ENCODE measurements at places on chromosomes 11 and 22.
A peak's percentile ranks its signal among the peaks of the same experiment; 100 is the strongest.

DNA sequence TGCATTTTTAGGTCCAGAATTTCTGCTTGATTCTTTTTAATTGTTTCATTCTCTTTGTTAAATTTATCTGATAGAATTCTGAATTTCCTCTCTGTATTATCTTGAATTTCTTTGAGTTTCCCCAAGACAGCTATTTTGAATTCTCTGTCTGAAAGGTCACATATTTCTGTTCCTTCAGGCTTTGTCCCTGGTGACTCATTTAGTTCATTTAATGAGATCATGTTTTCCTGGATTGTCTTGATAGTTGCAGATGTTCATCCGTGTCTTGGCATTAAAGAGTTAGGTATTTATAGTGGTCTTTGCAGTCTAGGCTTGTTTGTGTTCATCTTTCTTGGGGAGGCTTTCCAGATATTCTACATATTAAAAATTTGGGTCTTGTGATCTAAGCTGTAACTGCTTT, 694.8 kb upstream of the CCDC179 start:
- DNase-seq = no peak

- DNase-seq = no peak
Measured at GRCh38 chr11:75434051-75434450, 1.0 kb upstream of the KLHL35 start.

- DNase-seq = peak; percentile 96
Measured at GRCh38 chr22:41574847-41575381, 14.1 kb downstream of the CSDC2 start.

GRCh38 chr11:34840736-34841386, 75.3 kb downstream of the APIP start:
- DNase-seq = no peak

DNA sequence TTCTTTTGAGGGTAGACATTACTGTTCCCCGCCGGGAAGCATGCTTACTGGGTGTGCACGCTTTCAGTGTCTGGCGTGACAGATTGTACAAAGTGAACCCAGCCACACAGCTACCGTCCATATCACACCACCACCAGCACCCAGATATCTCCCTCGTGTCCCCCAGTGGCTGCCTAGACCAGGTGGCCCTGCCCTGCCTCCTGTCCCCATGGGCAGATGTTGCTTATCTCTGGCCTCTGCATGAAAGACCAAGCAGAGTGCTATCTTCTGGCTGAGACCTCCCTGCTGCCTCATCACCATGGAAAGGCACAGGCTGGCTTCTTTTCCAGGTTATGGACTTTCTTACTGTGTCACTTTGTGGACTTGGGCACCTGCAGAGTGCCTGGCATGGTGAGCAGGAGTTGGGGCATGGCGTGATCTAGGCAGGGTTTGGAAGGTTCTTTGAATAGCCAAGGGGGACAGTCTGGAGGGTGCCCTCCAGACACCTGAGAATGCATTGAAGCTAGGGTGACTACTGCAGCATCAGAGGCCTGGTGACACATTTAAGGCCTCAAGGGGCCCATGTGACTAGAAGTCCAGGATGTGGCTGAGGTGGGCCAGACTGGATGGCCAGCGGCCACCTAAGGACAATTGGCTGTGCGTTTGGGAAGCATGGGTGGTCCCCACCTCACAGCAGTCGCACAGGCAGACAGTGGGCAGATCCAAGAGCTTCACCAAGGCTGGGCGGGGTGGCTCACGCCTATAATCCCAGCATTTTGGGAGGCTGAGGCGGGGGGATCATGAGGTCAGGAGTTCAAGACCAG, 4.7 kb downstream of the TANGO2 start:
- DNase-seq = peak; percentile 55

DNA sequence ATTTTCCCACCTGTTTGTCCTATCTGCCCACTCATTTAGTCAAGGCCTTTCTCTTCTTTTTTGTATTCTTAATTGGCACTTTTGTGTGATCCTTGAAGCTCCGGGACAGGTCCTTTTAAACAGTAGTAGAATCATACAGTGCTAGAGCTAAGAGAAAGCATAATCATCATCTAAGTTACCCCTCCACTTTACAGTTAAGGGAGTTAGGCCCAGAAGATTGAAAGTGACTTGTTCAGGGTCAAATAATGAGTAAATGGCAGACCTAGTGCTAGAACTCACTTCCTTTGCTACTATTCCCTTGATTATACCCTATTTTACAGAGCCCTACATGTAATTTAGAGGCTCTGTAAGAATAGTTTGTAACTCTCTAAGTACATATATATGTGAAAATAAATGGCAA, 2.5 kb downstream of the USP47 start:
- no peak for DNase-seq

- no peak for DNase-seq
Measured at GRCh38 chr11:64110465-64111375, 55.2 kb downstream of the MACROD1 start.

- DNase-seq = no peak
Measured at GRCh38 chr11:31499576-31500178, 9.7 kb downstream of the IMMP1L start.

- DNase-seq = no peak
Measured at GRCh38 chr11:10818594-10818993, 9.9 kb upstream of the EIF4G2 start.

DNA sequence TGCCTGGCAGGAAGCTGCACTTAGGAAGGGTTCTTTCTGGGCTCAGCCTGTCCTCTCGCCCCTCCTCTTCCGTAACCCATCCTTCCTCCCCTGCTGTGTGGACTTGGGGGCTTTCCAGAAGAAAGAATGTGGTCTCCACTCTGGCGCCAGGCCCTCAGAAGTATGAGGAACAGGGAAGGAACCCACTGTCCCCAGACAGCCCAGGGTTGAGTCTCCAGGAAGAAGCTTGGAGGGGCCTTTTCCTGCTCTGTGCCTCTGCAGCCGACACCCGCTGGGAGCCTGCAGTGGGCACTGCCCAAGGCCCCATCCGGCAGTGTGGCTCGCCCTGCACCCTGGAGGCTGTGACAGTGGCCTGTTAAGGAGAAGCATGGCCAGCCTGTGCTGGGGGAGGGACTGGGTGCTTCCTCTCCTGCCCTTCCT, 112.6 kb downstream of the ST3GAL4 start:
- peak; percentile 84 for DNase-seq

DNA sequence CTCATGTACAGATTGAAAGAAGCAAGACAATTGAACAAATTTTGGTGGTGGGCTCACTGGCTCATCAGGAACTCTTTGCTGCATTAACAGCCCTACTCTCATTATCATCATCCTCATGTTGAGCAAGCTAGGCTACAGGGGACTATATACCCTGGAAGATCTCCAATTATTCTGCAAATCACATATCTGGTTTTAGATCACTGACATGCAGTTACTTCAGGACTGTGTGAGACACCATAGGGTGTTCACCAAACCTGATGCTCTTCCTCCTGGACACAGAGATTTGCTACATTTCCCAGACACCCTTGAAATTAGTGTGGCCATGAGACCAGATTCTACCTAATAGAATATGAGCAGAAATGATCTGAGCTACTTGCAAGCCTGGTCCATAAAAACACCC, 23.0 kb upstream of the ME3 start:
- DNase-seq = no peak

- no peak for DNase-seq
Measured at GRCh38 chr11:6931146-6931713, 5.0 kb downstream of the ZNF215 start.

DNA sequence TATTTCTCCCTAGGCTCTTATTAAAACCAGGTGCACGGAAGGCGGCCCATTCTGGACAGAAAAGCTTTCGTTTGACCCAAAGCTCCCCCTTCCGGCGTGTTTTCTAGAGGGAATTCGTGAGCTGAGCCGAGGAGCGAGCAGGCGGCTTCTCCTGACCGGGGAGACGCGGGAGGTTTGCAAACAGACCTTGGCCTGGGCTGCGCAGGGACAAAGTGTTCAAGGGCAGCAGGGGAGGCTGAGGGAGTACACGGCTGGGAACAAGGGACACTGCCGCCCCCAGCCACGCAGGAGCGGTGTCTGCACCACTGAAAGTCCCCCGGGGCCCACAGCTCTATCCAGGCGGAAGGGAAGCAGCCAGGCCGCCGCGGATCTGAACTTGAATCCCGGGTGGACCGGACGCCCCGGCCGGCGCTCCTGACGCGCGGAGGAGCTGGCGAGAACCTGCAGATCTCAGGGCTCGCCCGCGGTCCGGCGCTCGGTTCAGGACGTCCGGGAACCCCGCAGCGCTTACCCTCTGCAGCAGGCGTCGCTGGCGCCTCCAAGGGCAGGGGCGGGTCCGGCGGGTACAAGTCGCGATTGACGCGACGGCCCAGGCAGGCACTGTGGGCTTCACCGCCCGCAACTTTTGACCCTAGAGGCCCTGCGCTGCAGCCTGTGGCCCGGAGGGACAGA, 101.9 kb downstream of the WT1 start:
- DNase-seq = peak; percentile 88

DNA sequence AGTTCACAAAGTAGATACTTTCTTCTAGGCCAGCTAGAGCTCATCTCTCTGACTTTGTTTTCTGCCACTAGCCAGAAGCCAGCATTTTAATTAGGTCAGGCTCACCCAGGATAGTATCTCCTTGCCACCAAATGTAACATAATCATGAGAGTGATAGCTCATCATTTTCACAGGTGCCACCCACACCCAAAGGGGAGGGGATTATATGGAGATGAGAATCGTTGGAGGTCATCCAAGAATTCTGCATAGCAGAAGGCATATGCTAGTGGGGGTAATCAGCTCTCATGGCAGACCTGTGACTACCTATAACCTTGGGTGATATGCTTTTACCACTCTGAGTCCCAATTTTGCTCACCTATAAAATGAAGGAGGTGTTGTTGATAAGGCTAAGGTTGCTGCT, 523.0 kb downstream of the METTL15 start:
- no peak for DNase-seq

GRCh38 chr11:44226490-44226889, 83.4 kb downstream of the ALX4 start:
- DNase-seq = peak; percentile 53

GRCh38 chr11:69249311-69250185, 44.4 kb upstream of the MYEOV start:
- DNase-seq = no peak

GRCh38 chr11:27263046-27263445, 100.0 kb downstream of the CCDC34 start:
- no peak for DNase-seq

- no peak for DNase-seq
Measured at GRCh38 chr11:41245704-41246398, 213.6 kb downstream of the LRRC4C start.

Data from right cardiac atrium (tissue), 5 donors.